CMK (cell line): ENCODE measurements at places on chromosomes 5 and 9.
A peak's percentile ranks its signal among the peaks of the same experiment; 100 is the strongest.

GRCh38 chr5:116733991-116734975, 159.7 kb upstream of the SEMA6A start:
- DNase-seq = no peak

GRCh38 chr9:89314955-89315354, 3.3 kb upstream of the SECISBP2 start:
- no peak for DNase-seq

GRCh38 chr9:81621785-81622259, 67.5 kb downstream of the TLE1 start:
- DNase-seq = no peak

GRCh38 chr9:136886610-136887597, 588 bp downstream of the TRAF2 start:
- DNase-seq = peak; percentile 30

GRCh38 chr5:98767581-98767980, 5.9 kb upstream of the RGMB start:
- no peak for DNase-seq

GRCh38 chr5:174998131-174998730, 273.8 kb downstream of the MSX2 start:
- no peak for DNase-seq

- no peak for DNase-seq
These were observed 53.3 kb upstream of the LMNB1 start for GRCh38 chr5:126723643-126724042.

DNA sequence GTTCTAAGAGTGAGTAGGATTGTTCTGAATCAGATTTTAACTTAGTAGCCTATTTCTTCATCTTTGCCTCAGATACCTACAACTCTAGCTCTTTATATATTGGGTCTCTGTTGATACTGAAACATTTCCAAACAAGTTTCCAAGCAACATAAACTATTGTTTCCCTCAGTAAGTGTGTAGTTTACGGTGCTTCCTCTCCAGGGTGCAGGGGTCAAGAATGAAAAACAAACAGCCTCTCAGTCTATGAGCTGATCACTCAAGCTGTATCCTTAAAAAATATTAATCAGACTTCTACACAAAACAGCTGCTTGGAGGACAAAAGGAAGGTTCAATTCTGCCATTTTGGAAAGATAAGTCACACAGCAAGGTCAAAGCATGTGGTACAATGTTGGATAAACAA, 75.0 kb downstream of the ADAMTS12 start:
- DNase-seq = no peak

- no peak for DNase-seq
These were observed 14.5 kb downstream of the GSN start for GRCh38 chr9:121282277-121283079.

GRCh38 chr5:68739752-68740151, 354.1 kb upstream of the SLC30A5 start:
- DNase-seq = no peak

- DNase-seq = no peak
These were observed 54.1 kb downstream of the MTAP start for GRCh38 chr9:21856301-21857094.

DNA sequence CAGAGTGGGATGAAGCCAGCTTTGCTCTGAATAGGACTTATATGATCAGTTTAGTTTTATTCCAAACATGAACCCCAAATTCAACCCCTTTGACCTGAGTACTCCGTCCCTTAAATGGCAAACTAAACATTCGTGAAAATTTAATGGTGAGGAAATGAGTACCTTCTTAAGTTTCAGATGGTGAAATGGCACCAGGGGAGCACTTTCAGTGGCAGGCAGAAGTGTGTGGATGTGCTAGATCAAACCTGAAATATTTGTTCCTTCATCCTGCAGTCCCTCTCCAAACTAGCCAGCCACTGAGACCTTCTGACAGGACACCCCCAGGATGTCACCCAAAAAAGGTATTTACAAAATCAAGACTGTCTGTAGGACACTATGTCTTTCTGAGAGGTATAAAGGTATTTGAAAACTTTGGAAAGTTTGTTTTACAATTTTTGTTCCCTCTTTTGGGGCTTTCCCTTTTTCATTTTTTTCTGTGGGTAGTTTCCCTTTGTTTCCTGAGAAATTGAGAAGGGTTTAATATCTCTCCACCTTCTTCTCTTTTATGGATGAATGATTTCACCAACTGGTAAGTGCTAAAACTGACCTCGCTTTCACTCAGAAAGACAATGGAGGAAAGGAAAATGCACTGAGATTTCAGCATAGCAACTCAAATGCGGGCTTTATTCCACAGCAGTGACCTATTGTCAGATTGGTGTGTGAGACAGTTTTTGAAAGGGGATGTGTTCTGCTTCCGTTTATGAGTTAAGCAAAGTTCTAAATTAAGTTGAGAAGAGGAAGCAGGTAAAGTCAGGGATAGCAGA, 127.1 kb downstream of the TMC1 start:
- no peak for DNase-seq

DNA sequence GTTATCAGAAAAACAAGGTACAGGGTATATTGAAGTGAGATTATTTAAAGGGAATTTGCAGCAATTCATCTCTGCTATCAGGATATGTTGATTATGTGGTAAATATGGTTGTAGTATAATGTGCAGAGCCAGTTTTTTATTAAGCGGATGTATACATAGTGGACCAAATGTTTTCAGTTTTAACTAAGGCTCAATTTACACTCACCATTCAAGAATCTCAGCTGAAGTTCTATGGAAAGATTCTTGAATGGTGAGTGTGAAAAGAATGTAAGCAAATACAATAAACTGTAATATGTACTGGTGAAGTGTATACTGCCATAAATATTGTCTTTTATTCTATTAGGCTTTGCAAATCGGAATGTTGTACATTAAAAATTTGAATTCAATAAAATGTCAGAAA, 895.9 kb upstream of the CDH10 start:
- no peak for DNase-seq

GRCh38 chr5:137828180-137828579, 39.5 kb upstream of the MYOT start:
- no peak for DNase-seq

DNA sequence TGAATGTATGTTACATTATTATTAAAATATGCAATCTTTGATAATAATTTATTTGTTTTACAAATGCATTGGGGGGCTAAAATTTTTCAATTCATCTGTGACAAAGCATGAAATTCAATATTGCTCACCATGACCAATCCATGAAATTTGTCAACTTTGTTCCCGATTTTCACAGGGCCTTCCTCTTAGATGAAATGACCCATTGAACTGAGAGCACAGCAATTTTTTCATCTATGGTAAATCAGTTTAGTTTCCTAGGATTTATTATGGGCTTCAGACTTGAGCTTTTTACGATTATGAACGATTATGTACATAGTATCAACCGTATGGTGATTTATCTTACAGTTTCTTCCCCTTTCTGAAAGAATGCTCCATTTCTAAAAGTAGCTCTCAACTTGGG, 157.3 kb downstream of the KIAA0825 start:
- DNase-seq = no peak

- no peak for DNase-seq
These were observed 111.0 kb downstream of the NDUFS4 start for GRCh38 chr5:53671447-53671846.

- no peak for DNase-seq
These were observed 35.1 kb upstream of the NDFIP1 start for GRCh38 chr5:142073362-142073988.

DNA sequence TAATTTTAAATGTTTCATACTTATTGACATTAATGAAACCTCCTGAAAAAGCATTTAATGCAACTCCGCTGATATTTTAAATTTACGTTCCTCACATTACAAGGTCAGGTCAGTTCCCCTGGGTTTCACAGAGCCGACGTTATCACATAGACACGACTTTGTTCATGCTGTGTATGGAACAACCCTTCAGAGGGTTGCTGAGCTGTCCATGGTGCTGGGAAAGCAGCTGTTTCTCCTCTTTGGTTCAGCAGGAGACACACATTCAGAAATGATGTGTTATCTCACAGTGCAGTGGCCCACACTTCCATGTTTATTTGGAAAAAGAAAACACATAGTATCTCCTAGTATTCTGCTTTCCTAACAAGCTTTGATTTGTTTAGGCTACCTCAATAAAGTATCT, 53.5 kb downstream of the PPP2R2B start:
- no peak for DNase-seq

DNA sequence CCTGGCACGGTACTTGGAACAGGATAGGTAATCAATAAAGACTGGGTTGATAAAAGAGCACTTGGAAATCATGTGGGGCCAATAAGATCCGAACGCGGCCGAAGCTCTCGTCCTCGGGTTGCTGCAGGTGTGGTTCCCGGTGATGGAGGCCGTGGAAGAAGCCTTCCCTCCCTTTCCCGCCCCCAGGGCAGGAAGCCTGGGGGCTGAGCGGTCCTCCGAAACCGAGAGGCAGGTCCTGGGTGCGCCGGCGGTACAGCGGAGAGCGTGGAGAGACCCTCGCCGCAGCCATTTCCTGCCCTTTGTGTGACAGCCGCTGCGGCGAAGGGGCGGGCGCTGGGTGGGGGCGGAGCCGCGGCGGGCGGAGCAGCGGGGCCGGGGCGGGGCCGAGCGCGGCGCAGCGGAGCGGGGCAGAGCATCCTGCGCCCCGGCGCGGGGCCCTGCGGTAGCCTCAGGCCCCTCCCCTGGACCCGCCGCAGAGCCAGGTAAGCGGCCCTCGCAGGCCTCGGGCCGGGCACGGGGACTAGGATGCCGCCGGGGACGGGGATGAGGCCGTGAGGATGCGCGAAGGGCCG, at the start of gene CYFIP2:
TSS of gene CYFIP2 (plus strand) at position 410 of the 572 bp plus-strand sequence. CDS start 19,239 bp downstream, outside the sequence.
- DNase-seq = no peak

DNA sequence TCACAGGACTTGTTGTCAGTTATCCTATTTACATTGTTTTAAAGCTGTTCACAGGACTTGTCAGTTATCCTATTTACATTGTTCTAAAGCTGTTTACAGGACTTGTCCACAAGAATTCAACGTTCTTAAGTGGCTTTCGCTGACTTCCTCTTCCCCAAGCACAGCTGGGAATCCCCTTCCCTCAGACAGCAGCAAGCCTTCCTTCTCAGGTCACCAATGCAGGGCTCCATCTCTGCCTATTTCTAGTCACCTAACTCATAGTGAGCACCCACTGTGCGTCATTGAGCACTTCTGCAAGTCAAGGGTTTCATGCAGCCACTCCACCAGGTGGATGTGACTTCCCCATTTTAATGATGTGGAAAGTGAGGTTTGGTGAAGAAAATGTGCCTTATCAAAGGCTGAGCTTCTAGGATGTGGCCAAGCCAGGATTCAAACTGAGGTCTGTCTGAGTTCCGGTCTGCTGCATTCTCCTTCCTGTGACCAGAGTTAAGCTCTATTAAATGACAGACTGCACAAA, 109.8 kb upstream of the ZNF462 start:
- DNase-seq = peak; percentile 66

DNA sequence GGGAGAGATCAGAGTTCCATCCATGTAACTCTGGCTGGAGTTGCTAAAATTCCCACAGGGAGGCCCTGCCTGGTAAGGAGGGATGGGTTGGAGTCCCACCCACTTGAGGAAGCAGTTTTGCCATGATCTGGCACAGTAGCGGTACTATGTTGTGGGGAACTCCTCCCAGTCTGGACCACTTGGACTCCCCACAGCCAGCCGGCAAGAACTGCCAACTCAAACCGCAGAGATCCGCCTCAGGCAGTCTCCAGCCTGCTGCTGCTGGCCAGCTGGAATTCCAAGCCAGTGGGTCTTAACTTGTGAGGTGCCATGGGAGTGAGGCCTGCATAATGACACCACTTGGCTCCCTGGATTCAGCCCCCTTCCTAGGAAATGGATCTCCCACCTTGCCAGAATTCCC, 151.9 kb downstream of the NDUFS4 start:
- no peak for DNase-seq

GRCh38 chr5:152593388-152593787, 188.3 kb upstream of the NMUR2 start:
- no peak for DNase-seq

GRCh38 chr9:123437201-123437600, 81.2 kb downstream of the CRB2 start:
- no peak for DNase-seq

DNA sequence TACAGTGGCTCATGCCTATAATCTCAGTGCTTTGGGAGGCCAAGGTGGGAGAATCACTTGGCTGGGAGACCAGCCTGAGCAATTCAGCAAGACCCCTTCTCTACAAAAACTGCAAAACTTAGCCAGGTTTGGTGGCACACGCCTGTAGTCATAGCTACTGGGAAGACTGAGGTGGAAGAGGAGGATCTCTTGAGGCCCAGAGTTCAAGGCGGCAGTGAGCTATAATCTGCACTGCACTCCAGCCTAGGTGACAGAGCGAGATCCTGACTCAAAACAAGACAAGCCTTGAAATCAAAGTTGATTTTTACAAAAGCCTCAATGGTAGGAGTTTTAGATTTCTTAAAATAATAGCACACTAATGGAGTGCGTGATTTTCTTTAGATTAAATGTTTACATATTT, 14.6 kb downstream of the UBE2D2 start:
- no peak for DNase-seq

- DNase-seq = no peak
These were observed 45.6 kb downstream of the DBH start for GRCh38 chr9:133681658-133682306.

DNA sequence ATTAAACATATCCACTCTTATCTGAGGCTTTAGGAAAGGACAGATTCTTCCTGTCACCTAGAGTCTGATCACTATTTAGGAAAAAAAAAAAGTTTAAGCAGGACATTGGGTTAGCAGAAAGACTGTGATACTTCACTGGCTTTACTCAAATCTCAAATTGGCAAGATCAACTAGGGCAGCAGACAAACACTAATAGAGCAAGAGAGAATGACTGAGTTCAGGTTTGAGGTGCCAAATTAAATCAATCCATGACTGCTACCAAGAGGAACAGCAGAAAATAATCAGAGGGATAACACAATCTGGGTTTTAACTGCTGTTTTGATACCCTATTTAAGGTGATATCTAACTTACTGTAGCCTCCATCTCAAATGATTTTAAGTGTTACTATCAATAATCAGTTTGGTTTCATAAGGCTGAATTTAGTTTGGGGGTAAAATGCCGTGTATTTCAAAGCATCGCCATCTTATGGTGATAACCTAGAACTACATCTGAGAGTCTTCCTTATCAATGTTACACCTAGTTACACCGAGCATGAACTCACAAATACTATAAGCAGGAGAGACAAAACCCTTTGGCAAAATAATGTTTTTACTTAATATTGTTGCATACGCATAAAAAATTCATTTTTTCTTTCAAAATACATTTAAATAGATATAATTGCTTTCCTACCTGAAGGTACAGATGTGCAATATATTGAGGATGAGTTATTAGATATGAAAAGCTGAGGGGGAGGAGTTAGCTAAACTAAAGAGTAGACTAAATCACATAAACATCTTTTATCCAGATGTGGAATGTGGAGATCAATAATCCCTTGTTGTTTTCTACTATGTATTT, 286.4 kb upstream of the CDH12 start:
- DNase-seq = no peak
